ENCODE measurements at places on chromosomes 4 and X. TPM values are rescaled to one million over a fixed set of nuclear protein-coding genes. Genes with fewer than 3 reads are reported as not detected.

GRCh38 chrX:14753441-14753840 lies 119.4 kb downstream of the FANCB start:
- DNase-seq: no peak

- DNase-seq: no peak
Measured at GRCh38 chr4:82123934-82124333, 249.9 kb downstream of the HNRNPD start.

GRCh38 chrX:46587753-46588171 lies 14.2 kb downstream of the CHST7 start:
- DNase-seq: no peak

GRCh38 chrX:46573331-46573891 lies at the start of gene CHST7:
Gene CHST7 (plus strand): TSS chrX:46573765. CDS start chrX:46573932, 167 bp downstream.
- peak; percentile 54 for DNase-seq

DNA sequence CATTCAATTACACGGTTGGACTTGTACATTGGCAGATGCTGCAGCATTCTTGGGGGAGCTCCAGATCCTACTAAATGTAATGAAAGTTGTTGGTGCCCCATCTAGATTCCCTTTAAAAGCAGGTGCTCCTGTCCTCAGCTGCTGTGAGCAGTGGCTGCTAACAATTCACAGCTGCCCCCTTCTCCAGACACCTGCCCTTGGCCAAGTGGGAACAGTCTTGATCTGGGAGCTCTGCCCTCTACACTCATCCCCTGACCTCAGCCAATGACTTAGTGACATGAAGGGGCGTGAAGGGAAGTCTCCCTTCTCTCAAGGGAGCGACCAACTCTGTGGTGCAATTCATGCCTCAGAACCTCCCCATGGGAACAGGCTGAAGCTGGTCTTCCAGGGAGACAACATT lies 125.7 kb downstream of the EIF4E start:
- no peak for DNase-seq

GRCh38 chr4:85200106-85200505 lies 233.6 kb upstream of the WDFY3 start:
- no peak for DNase-seq

DNA sequence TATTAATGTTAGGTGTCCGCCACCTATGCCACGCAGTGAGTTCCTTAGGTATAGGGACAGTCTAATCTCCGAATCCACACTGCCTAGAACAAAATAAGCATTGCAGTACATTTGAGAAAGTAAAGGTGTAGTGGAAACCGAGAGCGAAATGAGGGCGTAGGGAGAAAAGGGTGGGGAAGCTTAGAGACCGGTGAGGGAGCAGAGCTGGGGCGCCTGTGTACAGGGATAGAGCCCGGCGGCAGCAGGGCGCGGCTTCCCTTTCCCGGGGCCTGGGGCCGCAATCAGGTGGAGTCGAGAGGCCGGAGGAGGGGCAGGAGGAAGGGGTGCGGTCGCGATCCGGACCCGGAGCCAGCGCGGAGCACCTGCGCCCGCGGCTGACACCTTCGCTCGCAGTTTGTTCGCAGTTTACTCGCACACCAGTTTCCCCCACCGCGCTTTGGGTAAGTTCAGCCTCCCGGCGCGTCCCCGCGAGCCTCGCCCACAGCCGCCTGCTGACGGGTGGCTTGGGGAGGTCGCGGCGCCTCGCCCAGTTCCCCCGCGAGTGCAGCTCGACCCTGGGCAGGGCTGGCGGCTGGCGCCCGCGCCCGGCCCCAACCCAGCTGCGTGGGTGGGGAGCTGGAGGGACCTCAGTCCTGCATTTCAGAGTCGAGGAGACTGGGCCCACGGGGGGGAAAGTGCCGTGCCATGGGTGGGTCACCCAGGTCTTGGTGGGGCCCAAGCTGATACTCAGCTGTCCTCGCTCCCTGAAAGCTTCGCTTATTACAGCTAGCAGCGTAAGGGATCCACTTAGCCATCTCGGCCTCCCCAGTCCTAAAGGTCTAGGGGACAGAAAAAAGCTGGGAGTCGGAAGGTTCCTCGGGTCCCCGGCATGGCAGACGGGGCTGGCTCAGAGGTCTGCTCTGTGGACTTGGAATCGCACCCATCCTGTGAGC lies at the start of gene ANXA3:
ANXA3 (plus strand) TSS at position 351 of the 932 bp plus-strand sequence. CDS start 2,704 bp downstream, outside the sequence.
- no peak for DNase-seq

DNA sequence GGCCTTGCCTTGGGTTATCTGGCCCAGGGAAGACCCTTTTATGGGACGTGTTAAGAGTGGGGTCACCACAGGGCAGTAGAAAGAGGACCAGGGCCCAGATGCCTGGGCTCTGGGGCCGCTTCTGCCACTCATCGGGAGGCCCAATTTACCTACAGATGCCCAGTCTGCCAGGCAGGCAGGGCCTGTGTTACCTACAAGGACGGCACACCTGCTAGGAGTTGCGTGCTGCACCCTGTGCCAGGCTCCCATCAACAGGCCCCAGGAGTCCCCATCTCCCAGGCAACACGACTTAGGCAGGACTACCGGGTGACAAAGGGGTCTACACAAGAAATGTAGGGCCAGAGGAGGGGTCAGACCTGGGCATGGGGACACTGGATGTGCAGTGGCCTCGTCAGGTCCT lies 34.6 kb downstream of the WDR1 start:
- DNase-seq: no peak

GRCh38 chrX:72238721-72239475 lies at the start of gene ERCC6L:
Gene ERCC6L (minus strand): TSS chrX:72239027. CDS start chrX:72238911, 116 bp downstream.
- peak; percentile 70 for DNase-seq

DNA sequence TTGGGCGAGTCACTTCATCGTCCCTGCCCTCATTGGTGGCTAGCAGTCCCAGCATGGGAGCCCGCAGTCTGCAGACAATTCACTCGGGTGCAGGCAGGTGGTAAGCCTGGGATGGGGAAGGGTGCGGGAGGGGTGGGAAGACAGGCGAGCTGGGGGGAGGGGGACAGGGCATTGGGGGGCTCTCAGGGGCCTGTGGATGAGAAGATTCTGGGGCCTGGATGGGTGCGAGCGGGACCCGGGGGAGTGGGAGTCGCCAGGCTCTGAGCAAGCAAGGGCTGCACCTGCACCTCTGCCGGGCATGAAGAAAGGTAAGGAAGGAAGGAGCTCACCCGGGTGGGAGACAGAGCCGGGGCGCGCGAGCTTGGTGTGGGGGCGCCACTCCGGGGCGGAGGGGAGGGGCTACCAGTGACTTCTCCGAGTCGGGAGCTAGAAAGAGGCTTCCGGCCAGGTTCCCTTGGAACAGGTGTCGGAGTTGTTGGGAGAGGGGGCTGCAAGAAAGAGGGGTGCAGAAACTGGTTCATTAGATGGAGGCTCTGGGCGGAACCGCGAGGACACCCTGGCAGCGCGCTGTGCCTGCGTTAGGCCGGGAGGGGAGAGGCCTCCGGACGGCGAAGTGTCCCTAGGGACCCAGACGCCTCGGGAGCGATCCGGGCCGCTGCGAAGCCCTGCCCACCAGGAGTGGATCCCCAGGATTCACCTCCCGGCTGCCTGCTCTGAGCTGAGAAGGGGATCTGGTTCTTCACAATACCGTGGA lies 103.4 kb upstream of the PDLIM3 start:
- no peak for DNase-seq

GRCh38 chr4:95761871-95762270 lies 78.0 kb upstream of the PDHA2 start:
- no peak for DNase-seq

- DNase-seq: no peak
Measured at GRCh38 chrX:119529345-119530276, 35.6 kb downstream of the STEEP1 start.

- DNase-seq: no peak
Measured at GRCh38 chr4:20318001-20318908, 66.5 kb downstream of the SLIT2 start.

GRCh38 chr4:113069212-113069892 lies 19.9 kb downstream of the ANK2 start:
- peak; percentile 5 for DNase-seq

DNA sequence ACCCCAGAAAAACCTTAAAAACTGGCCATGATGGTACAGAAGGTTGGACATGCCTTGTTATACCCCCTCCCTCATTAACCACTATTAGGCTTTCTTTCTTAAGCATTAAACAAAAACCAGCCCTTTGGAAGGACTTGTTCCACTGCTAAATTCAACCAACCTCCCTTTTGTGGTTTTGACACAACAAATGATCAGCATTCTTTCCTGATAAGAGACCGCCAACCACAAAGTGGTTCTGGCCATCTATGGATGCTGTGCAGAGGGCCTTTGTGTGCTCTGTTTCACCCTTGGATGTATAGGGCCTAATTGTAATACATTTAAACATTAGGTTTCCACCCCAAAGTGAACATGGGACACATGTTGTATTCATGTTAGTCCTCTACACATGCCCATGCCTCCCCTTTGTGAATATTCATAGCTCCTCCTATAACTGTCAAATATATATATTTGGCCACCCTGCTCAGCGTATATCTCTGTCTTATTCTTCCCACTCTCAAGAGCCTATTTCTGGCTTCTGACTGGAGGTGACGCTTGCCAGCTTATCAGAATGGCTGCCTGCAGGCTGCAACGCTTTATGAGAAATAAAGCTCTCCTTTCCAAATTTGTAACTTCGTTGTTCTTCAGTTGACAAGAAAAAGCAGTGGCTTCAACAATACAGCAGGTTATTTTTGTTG lies 126.6 kb downstream of the NPNT start:
- DNase-seq: no peak

GRCh38 chr4:155494037-155494718 lies 117.4 kb upstream of the MAP9 start:
- no peak for DNase-seq

DNA sequence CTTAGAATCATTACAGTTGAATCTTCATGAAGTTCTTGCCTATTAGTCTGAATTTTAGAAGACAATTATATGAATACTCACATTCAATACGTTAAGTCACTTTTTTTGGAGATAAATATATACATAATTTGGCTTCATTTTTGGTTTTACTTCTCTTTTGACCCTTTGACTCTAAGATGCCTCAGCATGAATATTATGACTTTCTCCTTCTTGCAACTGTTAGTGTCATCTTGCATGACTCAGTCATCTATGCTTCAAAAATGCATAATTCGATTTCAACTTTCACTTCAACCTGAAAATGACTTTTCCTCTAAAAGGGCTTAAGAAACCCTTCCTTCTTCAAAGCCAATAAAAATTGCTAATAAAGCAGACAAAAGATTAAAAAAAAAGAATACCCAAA lies 1427.5 kb downstream of the ADGRL3 start:
- DNase-seq: no peak

DNA sequence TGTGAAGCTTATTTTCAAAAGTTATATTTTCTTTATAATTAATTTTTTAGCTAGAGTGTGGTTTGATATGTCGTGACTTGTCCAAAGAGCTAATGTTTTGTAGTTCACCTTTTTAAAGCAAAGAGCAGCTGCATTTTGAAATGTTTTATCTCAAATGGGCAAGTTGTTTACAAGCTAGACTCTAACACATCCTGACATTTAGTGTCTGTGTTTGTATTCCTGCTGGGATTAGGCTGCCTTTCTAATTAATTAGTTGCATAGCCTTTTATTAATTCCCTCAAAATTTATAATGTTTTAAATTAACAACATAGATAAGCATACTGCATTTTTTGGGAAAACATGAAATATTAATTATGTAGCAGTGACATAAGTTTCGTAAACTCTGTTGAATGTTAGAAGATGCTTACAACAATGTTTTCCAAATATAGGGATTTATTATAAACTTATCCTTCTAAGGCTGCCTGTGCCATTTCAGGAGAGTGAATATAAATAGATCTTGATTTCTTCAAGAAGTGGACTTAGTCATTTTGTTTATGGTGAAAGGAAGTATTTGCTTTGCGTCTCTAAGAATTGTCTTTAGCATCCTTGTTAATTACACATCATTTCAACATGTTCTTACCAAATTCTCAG lies 37.7 kb upstream of the NUDT6 start:
- no peak for DNase-seq

DNA sequence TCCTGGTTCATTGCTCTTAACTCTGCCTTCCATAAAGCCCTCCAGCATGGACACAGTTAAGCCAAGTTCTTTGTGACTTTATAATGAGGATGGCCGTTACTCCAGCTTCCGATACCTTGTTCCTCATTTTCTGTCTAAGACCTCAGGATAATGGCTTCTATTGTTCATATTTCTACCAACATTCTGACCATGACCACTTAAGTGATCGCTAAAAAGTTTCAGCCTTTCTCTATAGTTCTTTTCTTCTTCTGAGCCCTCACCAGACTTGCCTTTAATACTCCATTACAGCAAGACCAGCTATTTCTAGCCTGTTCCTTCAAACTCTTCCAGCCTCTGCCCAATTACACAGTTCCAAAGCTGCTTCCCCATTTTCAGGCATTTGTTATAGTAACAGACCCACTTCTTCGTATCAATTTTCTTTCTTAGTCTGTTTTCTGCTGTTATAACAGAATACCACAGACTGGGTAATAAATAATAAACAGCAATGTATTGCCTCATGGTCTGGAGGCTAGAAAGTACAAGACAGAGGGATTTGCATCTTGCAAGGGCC lies 12.3 kb downstream of the RNF175 start:
- DNase-seq: no peak

GRCh38 chrX:44332437-44332836 lies 11.0 kb downstream of the EFHC2 start:
- DNase-seq: no peak

GRCh38 chr4:175469514-175469913 lies 342.6 kb downstream of the GPM6A start:
- DNase-seq: no peak

DNA sequence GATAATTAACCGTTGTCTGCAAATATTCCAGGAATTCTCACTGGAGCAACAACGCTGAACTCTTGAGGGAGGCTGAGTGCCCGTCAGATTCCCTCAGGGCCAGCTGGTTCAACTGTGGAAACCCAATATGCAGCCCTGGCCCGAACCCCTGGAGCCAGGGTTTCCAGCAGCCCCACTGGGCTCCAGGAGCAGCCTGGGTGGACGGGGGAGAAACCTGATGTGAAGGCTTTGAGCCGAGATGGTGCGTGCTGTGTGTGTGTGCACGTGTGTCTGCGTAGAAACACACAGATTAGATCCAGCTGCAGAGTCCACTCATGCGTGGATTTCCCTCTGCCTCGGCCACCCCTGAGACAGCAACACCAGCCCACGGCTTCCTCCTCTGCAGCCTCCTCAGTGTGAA lies 19.4 kb upstream of the SLC25A6 start:
- DNase-seq: no peak

- DNase-seq: no peak
Measured at GRCh38 chr4:4864940-4865704, 5.7 kb downstream of the MSX1 start.

DNA sequence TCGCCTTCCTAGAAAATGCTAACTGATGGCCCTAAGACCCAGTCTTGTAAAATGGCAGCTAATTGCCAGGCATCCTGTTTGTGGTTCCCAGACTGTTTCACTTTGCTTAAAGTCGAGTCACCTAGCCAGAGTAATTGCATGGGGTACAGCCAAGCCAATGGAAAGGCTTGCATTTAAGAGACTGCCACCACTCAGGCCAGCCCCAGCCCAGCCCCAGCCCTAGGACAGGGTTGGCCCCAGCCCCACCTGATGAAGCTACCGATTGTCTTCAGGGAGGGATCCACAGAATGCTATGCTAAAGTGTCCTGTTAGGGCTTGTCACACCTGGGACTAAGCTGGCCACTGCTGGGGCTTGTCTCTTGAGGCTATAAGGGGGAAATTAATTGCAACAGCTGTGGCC lies 194.6 kb upstream of the KLF3 start:
- DNase-seq: no peak

- DNase-seq: no peak
Measured at GRCh38 chr4:151658959-151659600, 101.7 kb downstream of the GATB start.

GABRQ gene
- not detected for total RNA-seq

IL3RA gene
- total RNA-seq: not detected

PPEF1 gene
- total RNA-seq: not detected

CLCN4 gene
- 2.6 TPM for total RNA-seq

SMR3B gene
- not detected for total RNA-seq

MAGEH1 gene
- total RNA-seq: 5.0 TPM

LRAT gene
- total RNA-seq: not detected

DCLK2 gene
- not detected for total RNA-seq

SMIM43 gene
- not detected for total RNA-seq

SLIT2 gene
- not detected for total RNA-seq
